ENCODE measurements at places on chromosomes 12 and 14.

DNA sequence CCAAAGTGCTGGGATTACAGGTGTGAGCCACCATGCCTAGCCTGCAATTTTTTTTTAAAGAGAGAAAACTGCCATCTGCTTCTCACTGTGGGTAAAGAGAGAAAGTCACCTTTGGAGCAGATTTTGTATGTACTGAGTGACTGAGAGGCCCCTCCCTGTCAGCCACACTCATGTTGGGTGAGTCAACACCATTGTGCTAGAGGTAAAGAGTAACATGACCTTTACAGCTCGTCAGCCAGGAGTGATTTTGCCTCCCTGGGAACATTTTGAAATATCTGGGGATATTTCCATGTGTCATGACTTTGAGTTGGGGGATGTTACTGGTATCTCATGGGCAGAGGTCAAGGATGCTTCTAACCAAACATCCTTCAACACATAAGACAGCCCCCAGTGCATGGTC is 115.2 kb downstream of the KSR2 start:
- no peak for DNase-seq

DNA sequence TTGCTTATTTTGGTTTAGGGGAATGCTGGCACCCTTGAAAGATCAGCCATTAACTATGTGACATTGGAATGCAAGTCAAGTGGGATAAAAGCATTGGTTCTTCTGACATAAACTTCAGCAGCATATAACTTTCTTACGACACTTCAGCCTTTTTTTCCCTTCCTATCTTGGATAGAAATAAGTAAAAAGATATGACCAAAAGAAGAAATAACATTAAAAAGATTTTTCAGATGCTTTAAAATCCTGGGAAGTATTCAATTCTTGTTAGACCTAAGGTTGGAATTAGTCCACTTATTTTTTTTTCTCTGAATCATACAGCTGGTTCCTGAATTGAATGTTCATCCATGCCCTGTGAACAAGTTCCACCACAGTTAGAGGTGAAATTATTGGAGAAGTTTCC is 85.6 kb upstream of the TSPAN8 start:
- no peak for DNase-seq

DNA sequence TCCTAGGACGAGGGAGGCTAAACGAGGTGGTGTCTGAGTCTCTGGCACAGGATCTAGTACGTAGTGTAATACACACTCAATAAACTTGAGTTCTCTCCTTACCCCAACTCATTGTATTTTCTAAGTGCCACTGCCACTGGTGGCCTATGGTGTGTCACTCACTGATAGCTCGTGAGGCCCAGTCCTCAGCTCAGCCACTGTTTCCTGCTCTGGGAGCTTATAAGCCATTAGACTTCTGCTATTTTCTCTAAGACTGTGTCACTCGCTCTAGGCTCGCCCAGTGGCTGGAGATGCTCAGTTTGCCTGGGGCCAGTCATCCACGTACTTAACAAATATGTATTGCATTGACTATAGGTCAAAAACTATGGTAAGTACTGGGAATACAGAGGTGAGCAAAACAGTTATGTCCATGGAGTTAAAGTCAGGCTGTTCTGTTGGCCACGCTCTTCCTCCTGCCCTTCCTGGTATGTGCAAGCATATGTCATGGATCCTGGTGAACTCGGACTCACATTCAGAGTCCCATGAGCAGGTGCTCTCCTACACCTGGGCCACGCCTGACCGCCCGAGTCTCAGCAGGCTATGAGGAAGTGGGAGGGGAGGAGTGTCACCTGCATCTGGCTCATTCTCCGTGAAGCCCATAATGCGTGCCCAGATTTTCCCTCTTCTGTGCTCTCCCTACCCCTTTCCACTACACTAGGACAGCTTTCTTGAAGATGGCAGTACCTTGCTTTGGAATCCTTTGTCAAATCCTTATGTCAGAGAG is 41.6 kb downstream of the DEGS2 start:
- DNase-seq = no peak

GRCh38 chr14:36583242-36583892 is 953 bp upstream of the NKX2-8 start:
- no peak for DNase-seq

DNA sequence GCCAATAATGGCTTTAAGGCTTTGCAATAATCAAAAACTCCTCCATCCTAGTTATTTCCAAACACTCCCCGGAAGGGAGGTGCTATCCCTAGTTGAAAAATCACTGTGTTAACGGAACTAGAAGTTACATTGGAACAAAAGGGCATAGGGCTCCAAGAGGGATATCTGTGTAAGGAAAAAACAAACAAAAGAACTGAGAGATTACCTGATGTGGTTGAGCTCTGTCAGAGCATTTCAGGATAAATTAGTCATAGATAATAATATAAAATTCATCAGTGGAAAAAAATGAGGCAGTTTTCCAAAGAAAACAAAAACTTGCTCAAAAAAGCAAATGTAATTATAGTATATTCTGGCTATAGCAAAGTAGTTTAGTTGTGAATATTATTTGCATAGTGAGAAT is 27.4 kb upstream of the PAPLN start:
- peak; percentile 79 for DNase-seq

- peak; percentile 55 for DNase-seq
Measured at GRCh38 chr14:68589447-68590200, 203.2 kb downstream of the ZFP36L1 start.

GRCh38 chr14:96072076-96072475 is 32.9 kb downstream of the C14orf132 start:
- no peak for DNase-seq

DNA sequence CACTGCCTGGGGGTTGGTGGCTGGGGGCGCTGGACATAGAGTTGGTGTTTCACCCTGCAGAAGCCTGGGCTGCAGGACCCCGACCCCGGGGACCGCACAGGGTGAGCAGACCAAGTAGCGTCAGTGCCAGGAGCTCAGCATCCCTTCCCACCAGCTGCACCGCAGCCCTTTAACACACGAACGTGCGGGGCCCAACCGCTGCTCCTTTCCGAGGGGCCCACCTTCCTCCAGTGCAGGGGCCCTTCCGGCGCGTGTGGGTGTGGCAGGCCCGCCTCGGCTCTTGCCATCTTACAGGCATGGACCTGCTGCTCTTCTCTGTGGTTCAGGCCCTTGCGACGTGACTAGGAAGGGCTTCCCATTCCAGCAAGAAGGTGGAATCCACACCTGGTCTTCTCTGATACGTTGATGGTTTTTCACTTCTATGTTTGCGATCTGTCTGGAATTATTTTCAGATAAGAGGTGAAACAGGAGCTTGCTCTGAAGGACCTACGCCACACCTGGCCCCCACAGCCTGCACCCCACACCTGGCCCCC is 47.8 kb downstream of the LRCOL1 start:
- no peak for DNase-seq

- DNase-seq = no peak
Measured at GRCh38 chr14:68306265-68306933, 486.5 kb downstream of the ZFP36L1 start.

- DNase-seq = no peak
Measured at GRCh38 chr14:32728976-32729375, 209.7 kb upstream of the NPAS3 start.

DNA sequence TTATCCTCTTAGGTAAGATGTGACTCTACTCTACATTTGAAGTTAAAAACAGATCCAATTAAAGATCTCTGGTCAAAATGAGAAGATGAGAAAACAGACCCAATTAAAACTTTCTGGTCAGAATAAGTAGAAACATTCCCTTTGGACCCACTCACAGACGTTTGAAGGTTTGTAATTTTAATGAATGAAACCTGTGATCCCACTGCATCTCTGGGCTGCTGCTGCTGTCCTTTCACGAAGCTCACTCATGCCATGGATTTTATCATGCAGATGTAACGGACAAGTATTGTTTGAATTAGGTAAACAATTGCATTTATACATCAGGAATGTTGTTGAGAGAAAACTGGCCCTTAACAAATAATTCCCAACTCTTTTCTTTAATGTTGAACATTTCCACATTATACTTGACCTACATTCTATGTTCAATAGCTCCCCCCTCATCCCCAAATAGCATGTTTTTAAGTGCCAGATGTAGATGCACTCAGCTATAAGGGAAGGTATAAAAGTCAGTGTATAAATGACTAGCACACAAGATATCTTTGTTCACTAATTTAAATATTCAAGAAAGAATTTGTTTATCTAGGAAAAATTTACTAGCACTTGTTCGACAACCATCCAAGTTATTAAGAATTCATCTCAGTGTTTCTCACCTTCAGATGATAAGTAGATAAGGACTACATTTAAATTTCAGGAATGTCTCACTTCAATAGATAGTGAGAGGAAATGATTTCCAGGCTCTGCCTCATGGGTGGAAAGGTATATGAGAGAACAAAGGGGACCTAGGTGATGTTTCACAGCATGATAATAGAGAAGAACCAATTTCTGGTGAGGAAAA is 202.3 kb upstream of the LMNTD1 start:
- DNase-seq = no peak

- no peak for DNase-seq
Measured at GRCh38 chr12:3947781-3948180, 74.6 kb upstream of the PARP11 start.

DNA sequence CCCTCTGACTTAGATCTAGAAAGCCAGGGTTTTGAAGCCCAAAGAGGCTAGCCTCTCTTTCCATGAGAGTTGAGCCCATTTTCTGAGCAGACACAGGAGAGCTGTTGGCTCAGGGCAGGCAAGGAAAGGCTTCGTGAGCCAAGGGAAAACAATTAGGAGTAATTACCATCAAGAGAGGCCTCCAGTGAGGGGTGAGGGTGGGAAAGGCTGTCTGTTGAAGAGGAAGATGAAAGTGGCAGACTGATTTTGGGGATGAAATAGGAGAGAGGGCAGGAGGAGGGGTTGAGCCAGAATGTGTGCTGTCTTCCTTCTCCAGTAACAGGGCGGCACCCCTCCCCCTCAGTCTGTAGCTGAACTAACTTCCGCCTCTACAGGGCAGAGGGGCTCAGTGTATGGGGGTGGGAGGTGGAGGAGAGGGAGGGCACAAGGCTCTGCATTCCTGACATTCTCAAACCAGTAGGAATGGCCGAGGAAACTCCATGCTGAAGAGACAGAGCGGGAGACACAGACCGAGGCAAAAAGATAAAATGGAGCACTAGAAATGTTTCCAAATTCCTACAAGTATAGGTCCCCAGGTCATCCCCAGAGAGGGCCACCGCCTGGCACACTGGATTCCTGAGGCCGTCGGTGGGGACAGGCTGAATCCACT is 33.1 kb upstream of the COL2A1 start:
- DNase-seq = peak; percentile 31

DNA sequence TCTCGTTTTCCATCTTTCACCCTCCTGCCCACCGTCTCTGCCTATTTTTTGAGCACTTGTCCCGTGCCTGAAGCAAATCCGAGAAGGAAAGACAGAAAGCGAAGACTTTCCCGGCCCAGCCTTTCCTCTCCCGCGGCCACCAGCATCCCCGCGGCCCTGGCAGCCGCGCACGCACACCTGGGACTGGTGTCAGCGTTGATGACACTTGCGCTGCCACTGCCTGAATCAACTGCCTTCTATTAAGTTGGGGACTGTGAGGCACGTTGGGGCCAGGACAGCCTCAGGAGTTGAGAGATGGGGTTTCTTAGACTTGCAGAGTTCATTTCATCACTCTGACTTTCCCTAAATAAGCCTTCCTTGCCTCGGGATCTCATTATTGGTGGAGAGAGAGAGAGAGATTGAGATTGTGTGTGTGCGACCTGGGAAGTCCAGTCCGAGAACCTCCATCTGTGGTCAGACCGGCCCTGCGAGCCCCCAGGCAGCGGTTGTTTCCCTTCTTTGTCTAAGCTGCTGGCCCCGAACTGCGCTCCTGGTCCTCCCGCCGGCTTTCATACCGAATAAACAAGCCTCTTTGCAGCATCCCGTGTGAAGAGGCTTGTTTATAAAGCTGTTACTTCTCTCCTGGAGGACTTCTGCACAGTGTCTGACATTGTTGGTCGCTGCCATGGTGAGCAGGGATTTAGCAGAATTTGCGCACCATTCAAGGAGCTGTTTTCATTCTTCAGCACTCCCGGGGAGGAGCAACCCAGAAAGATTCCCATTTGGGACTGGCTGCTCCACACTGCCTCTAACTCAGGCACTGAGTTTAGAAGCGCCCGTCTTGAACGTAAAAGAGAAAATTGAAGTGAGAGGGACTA is 1.5 kb downstream of the PDZRN4 start:
- peak; percentile 3 for DNase-seq

GRCh38 chr12:53324113-53324778 is 2.8 kb upstream of the AAAS start:
- no peak for DNase-seq

GRCh38 chr12:9699898-9700605 is 30.5 kb downstream of the CLEC2D start:
- DNase-seq = peak; percentile 64
